ENCODE measurements at places on chromosomes 13 and 19.

DNA sequence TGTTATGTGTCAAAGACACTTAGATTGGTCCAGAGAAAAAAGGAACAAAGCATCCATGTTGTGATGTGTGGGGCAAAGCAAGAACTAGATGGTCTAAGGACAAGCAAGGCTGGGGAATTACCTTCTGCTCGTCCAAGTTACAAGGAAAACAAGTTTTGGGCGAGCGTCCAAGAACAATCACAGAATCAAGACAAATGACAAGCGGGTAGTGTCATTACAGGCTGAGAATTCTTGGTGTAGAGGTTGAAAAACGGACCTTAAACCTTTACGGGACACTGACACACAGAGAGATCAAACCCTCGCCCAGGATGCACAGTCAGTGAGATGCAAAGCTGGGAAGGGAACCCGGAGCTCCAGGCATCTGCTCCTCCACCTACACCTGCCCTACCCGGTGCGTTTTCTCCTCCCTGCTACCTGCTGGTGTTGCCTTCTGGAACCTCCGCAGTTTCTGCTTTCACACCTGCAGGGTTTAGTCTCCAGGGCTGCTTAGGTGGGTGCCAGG is 515 bp upstream of the ZNF324B start:
- DNase-seq: no peak

DNA sequence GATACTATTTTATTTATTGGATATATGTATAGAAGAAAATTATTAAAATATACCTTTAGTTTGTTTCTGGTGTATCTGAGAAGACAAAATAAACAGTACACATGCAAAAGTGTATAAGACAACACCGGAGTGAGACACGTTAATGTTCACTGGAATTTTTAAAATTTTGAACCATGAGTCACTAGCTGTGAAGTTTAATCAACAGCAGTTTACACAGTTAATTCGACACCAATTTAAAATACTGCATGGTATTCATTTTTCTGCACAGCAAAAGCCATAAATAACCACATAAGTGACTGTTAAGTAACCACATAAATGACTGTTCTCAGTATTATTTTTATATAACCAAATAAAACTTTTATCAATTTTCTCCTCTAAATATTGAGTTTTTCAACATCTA is 418.7 kb upstream of the NBEA start:
- no peak for DNase-seq

DNA sequence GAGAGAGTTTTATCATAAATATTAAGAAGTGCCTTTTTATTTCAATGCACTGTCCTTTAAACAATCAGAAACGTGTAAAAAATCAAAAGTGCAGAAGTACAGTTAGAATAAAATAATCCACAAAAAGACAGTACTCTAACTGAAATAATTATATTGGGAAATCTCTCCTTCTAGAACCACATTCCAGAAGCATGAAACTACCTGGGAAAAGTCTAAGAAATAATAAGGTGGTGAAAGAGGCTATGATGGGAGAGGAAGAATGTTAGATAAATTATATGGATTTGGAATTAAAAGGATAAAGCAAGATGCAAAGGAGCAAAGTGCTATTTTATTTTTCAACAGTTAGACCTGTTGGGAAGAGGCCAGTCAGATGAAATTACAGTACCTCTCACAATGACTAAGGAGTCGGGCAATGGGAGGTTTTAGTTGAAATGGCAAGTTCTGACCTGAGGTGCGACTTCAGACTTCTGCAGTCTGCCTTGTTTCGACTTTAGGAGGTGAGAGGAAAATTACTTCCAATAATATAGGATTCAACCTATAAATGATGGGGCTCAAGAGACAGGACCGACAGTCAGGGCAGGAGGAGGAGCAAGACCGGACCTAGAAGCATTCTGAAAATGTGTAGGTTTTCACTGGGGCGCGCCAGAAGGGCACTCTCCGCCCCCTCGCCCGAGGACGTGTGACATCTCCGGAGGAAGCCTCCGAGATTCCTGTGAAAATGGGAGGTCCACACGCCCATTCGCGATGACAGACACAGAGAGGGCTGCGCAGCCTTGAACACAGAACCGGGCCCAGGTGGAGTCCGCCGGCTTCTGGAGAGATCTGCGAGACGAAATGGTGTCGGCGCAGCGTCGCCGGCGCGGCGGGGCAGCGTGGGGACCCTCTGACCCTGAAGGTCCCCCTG is 717 bp downstream of the SPRYD7 start:
- peak; percentile 85 for DNase-seq

DNA sequence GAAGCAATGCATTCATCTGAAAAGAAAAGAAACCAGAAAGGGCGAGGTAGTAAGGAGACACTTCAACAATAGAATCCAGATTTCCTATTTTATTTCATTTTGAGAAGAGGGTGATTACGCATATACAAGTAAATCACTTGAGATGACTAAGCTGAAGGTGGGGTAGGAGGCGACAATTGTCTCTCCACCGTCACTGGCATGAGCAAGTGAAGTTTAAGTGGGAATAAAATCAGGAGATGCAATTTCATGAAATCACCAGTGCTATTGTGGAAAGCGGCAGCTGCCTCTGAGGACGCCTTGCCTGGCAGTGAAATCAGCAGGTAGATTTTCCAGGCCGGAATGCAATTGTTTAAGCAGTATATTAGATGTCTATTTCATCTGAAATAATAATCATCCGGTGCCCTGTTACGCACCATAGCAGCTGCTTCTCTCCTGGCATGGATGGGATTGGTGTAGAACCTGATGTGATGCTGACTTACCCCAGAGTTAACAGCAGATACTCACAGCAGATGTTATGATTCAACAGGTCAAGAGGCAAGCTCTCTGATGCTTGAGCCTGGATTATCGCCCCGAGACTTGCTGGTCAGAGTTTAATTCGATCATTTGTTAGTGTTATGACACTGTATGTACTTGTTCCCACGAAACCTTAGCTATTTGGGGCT is 64.3 kb downstream of the RASL11A start:
- no peak for DNase-seq

DNA sequence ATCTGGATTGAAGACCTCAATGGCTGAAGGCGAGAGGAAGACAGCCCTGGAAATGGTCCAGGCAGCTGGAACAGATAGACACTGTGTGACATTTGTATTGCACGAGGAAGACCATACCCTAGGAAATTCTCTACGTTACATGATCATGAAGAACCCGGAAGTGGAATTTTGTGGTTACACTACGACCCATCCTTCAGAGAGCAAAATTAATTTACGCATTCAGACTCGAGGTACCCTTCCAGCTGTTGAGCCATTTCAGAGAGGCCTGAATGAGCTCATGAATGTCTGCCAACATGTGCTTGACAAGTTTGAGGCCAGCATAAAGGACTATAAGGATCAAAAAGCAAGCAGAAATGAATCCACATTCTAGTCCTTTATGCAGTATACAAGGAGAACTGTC is 1.2 kb downstream of the POLR1D start:
- DNase-seq: no peak

DNA sequence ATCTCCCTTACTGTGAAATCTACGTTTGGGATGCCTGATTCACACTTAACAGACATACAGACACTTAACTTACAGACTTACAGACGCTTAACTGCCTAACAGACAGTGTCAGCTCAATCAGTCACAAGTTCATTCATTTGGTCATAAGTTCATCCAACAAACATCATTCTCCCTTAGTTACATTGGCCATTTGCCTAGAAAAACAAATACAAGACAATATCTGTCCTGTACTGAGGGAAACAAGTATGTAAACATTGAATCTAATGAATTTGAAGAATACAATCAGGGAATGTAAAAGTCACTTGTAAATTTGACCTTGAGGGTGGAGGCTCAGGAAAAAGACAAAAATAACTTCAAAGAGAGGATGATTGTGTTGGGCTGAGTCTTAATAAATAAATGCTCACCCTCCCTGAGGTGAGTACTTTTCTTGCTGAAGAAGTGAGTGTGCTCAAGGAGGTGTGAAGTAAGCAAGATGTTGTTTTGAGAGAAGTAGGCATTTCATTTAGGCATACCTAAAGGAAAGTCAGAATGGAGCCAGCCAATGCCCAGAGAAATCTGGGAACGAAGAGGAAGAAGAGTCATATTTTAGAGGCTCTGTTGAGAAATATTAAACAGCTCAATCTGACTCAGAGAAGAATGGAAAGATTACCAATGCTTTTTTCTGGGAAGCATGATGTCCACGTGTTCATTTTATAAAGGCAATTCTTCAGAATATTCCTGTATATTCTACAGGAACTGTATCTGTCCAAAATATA is 958.4 kb upstream of the SLC10A2 start:
- no peak for DNase-seq

DNA sequence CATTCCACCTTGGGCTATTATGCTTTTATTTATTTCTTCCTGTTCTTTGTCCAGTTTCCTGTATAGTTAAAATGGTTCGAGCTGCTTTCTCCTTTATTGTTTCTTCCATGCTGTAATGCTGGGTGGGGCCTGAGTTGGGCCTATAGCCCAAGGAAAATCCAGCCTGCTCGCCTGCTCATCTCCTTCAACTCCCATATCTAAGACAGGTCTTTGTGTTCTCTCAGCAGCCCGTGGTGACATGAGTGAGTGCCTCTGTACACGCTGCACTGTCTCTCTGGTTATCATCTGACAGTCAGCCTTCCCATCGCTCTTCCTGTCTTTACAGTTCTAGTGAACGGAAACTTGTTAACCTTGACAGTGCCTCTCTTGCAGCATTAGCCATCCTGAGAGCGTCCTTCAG is 221.9 kb upstream of the SLC10A2 start:
- DNase-seq: no peak

GRCh38 chr19:3660493-3661219 is 34.1 kb upstream of the CACTIN start:
- no peak for DNase-seq

- DNase-seq: no peak
These were observed 13.2 kb upstream of the CYP4F22 start for GRCh38 chr19:15495151-15495550.

DNA sequence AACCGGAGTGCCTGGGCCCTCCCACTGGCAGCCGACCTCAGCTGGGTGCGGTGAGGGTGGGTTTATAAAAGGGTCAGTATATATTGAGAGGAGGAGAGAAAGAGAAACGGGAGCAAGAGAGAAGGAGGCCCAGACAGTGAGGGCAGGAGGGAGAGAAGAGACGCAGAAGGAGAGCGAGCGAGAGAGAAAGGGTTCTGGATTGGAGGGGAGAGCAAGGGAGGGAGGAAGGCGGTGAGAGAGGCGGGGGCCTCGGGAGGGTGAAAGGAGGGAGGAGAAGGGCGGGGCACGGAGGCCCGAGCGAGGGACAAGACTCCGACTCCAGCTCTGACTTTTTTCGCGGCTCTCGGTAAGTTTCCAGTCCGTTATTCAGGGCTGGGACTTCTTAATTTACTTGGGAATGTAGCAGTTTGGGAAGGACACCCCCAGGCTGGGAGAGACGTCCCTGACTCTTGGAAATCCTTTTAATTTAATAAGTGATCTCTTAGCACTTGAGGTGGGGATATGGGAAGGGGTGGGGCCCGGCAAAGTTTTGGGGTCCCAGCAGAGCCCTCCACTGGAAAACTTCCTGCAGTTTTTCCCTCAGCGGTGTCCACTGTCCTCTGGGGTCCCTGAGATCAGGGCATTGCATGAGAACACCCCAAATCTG is at the start of gene EMP3:
TSS of gene EMP3 (plus strand) at position 288 of the 646 bp plus-strand sequence. CDS start 1,293 bp downstream, outside the sequence.
- peak; percentile 92 for DNase-seq

DNA sequence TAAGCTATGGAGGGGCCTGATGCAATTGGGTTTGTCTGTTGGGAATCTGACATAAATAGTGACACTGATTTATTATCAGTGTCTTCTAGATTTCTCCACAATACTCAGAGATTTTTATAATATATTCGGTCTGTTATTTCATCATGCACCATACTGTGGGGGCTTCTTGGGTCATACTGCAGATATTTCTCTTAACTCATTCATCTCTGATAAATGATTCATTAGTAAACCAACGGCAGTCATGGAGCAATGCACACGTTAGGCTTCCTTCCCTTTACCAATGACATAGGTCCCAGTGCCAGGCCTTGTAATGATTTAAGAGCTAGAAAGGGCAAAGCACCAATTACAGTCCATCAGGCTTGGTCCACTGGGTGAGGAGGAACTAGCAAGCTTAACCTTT is 53.6 kb downstream of the FAM216B start:
- no peak for DNase-seq

- peak; percentile 73 for DNase-seq
These were observed 1.7 kb upstream of the ELANE start for GRCh38 chr19:850221-850978.

DNA sequence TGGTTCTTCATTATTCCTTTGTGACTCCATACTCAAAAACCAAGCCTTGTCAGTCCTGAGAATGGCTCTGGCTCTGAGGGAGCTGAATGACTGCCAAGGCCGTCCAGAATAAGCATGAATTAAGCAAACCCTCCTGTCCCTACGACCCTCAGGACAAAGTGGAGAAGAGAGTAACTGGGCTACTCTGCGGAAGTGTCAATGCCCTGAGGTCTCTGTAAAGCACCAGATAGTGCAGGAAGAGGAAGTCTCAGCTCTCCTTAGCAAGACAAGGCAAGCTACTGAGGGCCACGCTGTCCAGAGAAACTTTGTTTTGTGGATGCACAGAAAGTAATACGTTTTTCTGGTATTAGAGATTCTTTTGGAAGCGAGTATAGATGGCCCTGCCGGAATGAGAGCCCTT is 94.1 kb downstream of the RNASEH2B start:
- DNase-seq: no peak

DNA sequence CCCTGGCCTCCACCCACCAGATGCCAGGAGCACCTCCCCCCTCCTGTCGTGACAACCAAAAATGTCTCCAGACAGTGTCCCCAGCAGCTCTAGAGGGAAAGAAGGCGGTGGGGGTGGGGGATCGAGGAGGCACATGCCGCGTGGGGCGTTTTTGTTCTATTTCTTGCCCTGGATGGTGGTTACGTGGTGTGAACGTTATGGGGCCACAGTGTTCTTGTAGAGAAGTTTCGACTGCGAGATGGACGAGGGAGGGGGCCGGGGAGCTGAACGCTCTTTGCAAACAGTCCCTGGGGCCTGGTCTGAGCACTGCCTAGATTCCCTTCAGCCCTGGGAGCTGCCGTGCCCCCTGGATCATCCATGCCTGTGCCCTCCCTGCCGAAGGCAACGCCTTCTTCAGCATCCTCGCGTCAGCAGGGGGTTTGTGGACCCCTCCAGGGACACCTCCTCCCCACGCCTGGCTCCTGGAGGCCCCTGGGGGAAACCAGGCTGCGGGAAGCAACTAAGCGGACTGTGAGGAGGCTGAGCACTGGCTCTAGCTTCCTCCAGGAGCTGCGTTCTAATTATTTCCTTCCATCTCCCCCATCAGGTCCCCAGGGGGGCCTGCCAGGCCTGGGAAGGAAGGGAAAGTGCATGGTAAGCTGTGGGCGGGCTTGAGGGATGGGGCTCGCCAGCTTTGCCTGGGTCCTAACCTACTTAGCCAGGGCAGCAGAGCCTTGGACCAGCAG is 131.5 kb downstream of the IER2 start:
- no peak for DNase-seq

DNA sequence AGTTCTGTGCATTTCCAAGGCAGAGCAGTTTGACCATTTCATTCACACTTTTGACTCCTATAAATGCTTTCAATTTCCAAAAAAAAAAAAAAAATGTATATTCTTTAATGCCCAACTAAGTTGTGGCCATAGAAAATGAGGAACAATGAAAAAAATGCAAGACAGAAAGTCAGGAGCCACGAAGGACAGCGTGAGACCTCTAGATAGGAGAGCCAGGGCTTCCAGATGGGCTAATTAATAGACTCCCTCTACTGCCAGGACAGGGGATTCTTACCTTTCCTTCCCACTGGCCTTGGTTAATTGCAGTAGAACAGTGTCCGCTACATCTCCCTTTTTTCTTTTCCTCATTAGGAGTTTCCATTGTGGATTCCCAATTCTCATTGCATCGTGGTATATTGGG is 8.6 kb downstream of the FPR3 start:
- no peak for DNase-seq

- DNase-seq: no peak
These were observed 120.9 kb upstream of the FRY start for GRCh38 chr13:31910633-31911032.

Measured in endodermal cell (in vitro differentiated cells).